ENCODE measurements at places on chromosomes 13 and 19.

GRCh38 chr13:97347255-97347932, 86.6 kb upstream of the RAP2A start:
- no peak for DNase-seq

GRCh38 chr13:32016631-32017030, 14.9 kb upstream of the FRY start:
- no peak for DNase-seq

DNA sequence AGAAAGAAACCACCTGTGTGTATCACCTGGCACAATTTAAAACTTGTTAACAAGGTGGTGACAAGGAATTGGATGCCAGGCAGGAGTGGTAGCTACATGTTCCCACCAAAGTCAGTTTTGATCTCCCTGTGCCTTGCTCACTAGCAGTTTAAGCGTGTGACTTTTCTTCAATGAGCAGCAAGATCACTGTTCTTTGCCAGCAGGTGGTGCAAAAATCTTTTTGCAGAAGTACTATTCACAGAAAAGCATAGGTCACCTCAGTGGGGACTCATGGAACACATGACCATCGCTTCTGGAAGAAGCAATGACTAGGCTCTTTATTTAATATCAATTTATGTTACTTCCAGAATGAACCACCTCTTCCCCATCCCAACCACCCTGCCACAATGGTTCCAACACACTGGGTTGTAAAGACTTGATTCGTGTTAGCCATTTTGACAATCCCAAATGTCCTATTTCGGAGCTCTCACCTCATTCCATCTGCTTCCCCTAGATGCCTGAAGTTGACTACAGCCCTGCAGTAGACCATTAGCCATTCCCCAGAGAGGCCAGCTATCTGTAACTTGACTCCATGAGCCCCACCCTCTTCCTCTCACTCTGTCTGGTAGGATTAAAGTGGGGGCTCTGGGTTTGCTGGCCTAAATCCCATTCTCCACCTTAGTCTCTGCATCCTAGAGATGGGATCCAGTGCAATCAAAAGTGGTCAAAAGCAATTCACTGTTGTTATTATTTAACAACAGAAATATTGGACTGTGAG, 59.1 kb upstream of the TNFRSF19 start:
- DNase-seq, result no peak

GRCh38 chr13:109655611-109656010, 130.8 kb downstream of the IRS2 start:
- no peak for DNase-seq

GRCh38 chr13:41848435-41849255, 112.3 kb downstream of the VWA8 start:
- DNase-seq, result no peak

GRCh38 chr13:32659736-32660135, 73.5 kb downstream of the PDS5B start:
- DNase-seq, result no peak

GRCh38 chr13:36130552-36131221, 495 bp downstream of the DCLK1 start:
- no peak for DNase-seq

DNA sequence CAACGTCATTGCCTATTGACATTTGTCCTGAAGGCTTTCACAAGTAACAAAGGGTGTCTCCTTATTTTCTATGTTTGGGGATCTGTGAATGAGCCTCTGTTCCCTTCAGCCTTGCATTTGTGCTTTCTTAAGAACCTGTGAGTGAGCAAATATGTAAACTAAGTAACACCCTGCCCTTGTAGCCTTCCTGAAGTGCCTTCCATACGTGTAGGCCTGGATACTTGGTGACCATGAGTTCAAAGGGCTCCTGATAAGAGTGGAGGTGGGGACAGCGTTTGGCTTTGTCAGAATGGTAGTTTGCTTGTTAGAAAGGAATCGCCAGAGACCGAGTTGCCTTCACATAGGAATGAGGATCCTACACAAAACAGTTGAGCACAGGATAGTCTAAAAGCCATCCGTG, 14.5 kb upstream of the CCDC97 start:
- DNase-seq, result no peak

DNA sequence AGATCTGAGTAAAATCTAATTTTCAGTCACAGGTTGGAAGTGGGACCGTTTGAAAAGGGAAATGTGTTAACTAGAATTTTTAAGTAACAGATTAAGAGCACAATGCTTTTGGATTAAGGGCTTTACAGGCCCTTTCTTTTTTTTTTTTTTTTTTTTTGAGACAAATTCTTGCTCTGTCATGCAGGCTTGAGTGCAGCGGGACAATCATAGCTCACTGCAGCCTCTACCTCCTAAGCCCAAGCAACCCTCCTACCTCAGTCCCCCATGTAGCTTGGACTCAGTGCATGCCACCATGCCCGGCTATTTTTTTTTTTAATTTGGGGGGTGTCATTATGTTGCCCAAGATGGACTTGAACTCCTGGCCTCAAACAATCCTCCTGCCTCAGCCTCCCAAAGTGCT, 363.7 kb downstream of the LIG4 start:
- no peak for DNase-seq

DNA sequence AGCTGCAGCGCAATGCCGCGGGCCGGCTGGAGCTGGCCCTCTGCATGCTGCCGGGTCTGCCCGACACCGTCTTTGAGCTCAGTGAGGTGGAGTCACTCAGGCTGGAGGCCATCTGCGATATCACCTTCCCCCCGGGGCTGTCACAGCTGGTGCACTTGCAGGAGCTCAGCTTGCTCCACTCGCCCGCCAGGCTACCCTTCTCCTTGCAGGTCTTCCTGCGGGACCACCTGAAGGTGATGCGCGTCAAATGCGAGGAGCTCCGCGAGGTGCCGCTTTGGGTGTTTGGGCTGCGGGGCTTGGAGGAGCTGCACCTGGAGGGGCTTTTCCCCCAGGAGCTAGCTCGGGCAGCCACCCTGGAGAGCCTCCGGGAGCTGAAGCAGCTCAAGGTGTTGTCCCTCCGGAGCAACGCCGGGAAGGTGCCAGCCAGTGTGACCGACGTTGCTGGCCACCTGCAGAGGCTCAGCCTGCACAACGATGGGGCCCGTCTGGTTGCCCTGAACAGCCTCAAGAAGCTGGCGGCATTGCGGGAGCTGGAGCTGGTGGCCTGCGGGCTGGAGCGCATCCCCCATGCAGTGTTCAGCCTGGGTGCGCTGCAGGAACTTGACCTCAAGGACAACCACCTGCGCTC, 3.8 kb upstream of the MAP2K7 start:
- no peak for DNase-seq

DNA sequence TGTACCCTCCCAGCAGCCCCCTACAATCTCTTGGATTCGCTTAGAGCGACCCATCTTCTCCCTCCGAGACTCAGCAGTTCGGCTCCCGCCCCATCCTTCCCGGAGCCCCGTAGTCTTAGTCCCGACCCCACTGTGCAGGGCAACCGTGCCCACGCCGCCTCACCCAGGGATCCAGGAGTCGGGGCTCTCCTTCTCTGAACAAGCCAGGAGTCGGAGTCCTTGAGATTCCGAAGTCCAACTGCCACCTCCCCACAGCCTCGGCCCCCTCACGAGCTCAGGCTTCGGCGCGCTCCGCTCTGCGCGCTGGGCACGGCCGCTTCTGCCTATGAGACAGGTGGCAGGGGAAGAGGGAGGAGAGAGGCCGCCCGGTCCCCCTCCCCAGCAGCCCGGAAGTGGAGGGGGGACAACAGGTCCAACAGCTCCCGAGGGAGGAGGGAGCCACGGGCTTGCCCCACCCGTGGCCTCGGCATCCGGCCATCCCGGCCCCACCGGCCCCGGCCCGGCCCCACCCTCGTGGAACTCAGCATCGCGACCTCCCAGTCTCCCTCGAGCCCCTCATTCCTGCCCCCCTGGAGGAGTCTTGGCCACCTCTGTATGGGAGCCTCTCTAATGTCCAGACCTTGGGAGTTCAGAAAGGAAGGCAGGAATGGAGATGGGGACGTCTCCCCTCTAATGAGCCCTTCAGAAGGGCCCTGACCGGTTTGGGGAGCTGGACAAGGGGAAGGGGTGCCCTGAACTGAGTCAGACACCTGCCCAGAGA, at the start of gene PHLDB3:
Gene PHLDB3, minus strand, starts transcription at position 321 of the 760 bp plus-strand sequence. CDS start 628 bp downstream, outside the sequence.
- DNase-seq, result no peak

DNA sequence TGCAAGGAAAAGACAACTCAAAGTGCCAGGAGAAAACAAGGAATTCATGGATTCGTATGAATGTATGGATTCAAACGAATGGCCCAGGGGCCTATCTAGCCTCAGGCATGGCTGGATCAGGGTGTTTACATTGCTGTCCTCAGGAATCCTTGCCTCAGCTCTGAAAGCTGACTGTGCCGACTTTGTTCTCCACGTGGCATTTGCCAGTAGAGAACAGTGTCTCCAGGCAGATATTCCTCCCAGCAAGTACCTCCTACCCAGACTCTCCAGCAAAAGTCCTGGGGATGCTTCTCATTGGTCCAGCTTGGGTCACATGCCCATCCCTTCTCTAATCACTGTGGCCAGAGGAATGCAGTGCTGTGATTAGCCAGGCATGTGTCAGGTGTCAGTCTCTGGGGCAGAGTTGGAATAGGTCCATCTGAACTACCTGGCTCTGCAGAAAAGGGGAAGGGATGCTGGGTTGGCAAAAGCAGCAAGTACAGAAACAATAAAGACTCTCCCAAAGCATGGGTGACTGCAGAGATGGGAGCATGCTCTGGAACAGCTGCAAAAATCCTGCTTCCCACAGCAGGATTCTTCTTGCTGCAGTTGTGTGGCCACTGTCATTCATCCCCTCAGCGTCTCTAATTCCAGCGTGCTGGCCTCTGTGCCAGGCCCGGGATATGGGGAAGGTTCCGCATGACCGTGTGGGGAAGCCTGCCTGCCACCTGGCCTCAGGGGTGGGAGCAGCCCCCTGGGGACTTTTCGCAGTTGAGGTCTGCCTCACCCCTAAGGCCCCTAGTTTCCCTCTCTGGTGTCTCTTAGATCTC, 30.0 kb downstream of the CCNE1 start:
- DNase-seq, result no peak

DNA sequence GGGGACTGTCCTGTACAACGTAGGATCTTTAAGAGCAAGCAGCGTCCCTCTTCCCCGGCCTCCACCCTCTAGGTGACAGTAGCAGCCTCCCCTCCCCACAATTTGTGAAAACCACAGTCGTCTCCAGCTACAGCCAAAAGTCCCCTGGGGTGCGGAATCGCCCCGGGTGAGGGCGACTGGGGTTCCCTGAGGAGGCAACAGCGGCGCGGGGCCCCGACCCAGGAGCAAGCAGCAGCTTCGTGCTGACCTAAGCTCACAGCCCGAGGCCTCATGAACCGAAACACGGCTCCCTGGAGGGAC, 322 bp downstream of the ZNF558 start:
- DNase-seq, result no peak

DNA sequence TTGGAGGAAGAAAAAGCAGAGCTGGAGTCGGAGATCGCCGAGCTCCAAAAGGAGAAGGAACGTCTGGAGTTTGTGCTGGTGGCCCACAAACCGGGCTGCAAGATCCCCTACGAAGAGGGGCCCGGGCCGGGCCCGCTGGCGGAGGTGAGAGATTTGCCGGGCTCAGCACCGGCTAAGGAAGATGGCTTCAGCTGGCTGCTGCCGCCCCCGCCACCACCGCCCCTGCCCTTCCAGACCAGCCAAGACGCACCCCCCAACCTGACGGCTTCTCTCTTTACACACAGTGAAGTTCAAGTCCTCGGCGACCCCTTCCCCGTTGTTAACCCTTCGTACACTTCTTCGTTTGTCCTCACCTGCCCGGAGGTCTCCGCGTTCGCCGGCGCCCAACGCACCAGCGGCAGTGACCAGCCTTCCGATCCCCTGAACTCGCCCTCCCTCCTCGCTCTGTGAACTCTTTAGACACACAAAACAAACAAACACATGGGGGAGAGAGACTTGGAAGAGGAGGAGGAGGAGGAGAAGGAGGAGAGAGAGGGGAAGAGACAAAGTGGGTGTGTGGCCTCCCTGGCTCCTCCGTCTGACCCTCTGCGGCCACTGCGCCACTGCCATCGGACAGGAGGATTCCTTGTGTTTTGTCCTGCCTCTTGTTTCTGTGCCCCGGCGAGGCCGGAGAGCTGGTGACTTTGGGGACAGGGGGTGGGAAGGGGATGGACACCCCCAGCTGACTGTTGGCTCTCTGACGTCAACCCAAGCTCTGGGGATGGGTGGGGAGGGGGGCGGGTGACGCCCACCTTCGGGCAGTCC, 5.0 kb downstream of the FOSB start:
- no peak for DNase-seq

Measured in stimulated activated CD8-positive, alpha-beta memory T cell treated with anti-CD3 and anti-CD28 coated beads, Interleukin-4, amount 100 ng/mL, for 4 hours (primary cell).